ENCODE measurements at places on chromosomes 7 and 10. TPM values are rescaled to one million over a fixed set of nuclear protein-coding genes. Genes with fewer than 3 reads are reported as not detected.

The HMX2 gene
- not detected for total RNA-seq

The SEMA3D gene
- total RNA-seq, result not detected

- DNase-seq, result no peak
Measured at GRCh38 chr7:134478707-134479106, 19.8 kb upstream of the AKR1B1 start.

- no peak for DNase-seq
Measured at GRCh38 chr10:22244001-22244400, 26.2 kb upstream of the EBLN1 start.

The TLX1 gene
- not detected for total RNA-seq
